ENCODE measurements at places on chromosomes 2 and 18.
A peak's percentile ranks its signal among the peaks of the same experiment; 100 is the strongest.

- DNase-seq = no peak
Measured at GRCh38 chr18:46793565-46793964, 36.7 kb upstream of the ST8SIA5 start.

DNA sequence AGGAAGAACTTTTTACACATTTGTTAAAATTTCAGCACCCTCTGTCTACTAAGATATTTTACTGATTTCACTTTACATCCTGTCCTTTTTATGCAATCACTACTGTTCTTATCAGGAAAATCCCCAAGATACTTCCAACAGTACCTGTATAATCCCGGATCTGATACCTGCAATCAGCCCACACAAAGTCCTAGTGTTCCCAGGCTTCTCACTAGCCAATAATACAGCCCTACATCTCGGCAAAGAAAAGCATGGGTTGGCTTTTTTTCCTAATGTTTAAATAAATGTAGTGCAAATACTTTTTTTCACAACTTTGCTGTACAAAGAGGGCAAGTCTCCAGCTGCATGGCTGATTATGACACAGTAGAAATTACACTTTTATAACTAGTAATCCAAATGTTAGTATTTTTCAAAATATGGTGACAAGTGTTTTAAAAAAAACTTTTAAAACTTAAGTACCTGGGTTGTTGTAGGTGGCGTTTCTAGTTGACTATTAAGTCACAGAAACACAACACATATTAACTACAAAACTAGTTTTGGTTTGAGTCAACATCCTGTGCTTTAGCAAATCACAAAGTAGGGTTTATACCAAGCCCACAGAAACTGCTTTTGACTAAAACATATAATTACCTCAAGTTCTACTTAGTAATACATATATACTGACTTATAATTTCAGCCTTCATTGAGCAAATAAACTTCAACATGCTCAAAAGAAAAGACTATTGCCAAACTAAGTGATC lies 19.5 kb downstream of the CNOT11 start:
- DNase-seq = peak; percentile 37

DNA sequence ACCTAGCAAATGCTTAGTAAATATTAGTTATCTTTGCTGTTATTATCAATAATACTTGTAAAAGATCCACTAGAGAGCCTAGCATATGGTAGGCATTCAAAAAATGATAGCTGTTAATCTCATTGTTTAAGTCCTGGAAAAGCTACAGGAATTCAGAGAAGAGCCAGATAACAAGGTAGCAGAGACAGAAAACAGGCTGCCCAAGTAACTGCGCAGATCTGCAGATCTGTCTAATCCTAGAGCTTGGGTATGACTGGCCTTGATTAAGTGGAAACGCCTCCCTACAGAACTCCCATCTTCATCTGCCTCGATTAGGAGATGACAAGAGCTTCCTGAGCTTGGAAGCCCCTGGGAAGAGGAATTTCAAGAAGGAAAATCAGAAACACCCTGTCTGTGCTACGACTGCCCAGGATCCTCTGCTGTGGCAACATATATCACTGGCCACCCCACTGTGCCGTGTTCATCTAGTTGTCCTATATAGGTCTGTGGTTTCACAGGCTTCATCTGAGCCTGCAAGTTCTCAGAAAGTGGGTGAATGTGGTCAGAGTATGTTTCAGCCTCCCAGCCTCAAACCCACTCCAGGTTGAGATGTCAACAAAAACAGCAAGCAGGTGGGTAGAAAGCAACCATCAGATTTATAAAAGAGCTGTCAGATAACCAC lies 151.5 kb upstream of the PKDCC start:
- no peak for DNase-seq

- DNase-seq = no peak
Measured at GRCh38 chr2:84817239-84817655, 63.6 kb downstream of the TRABD2A start.

DNA sequence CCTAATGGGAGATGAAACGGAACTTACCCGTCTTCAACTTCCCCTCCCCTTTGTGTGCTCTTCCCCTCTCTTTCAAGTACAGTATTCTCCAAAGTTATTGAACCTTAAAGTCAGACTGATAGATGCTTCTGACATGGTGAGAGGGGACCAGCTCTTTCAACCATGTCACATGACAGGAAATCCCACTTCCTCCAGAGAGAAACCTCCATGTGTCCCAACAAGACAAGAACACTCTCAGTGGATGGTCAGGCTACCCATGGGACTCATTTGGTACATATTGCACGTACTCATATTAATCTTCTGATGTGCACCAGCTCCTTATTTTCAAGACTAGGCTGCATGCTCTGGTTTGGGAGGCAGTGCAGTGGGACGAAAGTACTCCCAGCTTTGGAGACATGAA lies 44.6 kb upstream of the REG3G start:
- DNase-seq = no peak

- DNase-seq = no peak
Measured at GRCh38 chr2:149622343-149622742, 34.8 kb upstream of the MMADHC start.

DNA sequence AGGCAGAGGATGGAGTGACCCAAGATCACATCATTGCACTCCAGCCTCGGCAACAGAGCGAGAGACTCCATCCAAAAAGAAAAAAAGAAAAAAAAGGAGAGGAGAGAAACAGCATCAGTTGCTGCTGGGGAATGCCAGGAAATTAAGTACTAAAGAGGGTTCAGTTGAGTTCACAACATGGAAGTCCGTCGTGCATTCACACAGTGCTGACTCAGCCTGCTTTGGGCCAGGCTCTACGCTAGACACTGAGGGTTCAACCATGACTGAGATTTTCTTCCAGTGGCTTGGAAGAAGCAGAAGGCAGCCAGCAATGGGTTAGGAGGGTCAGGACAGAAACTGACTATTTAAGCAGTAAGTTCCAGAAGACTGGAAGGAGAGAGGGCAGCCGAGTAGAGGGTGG lies 108.8 kb downstream of the FMNL2 start:
- DNase-seq = peak; percentile 45

GRCh38 chr2:205650931-205651330 lies 31.4 kb upstream of the NRP2 start:
- DNase-seq = no peak
